Skeletal muscle tissue (tissue), 5 donors: ENCODE measurements at places on chromosomes 6 and 20. TPM values are rescaled to one million over a fixed set of nuclear protein-coding genes. Genes with fewer than 3 reads are reported as not detected.

Gene IL20RA
- 9.9 TPM for total RNA-seq

Gene GSTA2
- total RNA-seq: under 0.01 TPM

Gene BCAS4
- 1.0 TPM for total RNA-seq

Gene MPIG6B
- 0.52 TPM for total RNA-seq

Gene TMEM244
- total RNA-seq: not detected
